ENCODE measurements at places on chromosomes 2 and 18.

- no peak for DNase-seq
These were observed 261.0 kb downstream of the ARHGAP15 start for GRCh38 chr2:143390171-143390570.

- DNase-seq = peak; percentile 83
These were observed 219.5 kb downstream of the HDAC4 start for GRCh38 chr2:239181074-239181902.

DNA sequence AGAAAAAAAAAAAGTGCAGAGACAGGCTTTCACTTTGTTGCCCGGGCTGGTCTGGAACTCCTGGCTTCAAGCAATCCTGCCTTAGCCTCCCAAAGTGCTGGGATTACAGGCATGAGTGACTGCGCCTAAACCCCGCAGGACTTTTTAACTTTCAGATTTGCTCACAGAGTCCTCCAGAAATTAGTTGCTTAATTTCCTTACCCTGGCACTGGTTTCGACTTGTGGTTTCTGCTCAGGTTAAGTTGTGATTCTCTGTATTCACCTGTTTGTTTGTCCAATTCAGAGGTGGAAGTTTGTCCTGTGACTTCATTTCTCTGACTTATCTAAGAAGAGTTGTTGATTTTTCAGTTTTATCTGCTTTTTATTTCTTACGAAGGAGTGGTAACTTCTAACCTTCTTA lies 238.1 kb downstream of the TMEM182 start:
- no peak for DNase-seq

DNA sequence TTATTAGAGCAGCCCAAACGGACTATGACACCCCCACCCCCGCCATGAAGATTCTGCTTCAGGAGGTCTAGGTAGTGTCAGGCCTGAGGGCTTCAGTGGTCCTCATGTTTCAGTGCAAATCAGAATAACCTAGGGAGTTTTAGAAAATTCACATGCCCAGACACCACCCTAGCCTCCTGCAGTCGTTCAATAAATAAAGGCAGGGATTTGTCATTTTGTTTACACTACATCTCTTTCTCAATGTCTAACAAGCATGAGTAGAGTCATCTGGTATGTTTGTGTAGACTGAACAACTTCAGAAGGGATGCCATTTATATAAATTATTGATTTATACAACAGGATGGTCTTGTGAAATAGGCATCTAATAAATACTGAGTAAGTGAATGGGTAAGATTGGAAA lies 112.1 kb upstream of the SERPINE2 start:
- no peak for DNase-seq

DNA sequence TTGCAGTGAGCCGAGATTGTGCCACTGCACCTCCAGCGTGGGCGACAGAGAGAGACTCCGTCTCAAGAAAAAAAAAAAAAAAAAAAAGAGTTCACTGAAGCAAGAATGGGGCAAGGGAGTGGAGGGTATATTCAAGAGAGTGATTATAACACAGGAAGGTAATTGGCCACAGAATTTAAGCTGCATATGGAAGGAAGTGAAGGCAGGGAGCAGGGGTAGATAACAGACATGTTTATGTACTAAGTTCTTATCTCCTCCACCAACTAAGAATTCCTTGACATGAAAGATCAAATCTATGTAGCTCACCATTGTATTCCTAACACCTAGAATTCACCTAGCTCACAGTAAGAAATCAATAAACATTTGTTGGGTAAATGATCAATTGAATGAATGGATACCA lies 37.3 kb downstream of the GKN2 start:
- no peak for DNase-seq

- DNase-seq = peak; percentile 50
These were observed 214.7 kb downstream of the SS18 start for GRCh38 chr18:25875551-25876240.

GRCh38 chr2:85672456-85672855 lies 4.5 kb upstream of the SFTPB start:
- DNase-seq = no peak

DNA sequence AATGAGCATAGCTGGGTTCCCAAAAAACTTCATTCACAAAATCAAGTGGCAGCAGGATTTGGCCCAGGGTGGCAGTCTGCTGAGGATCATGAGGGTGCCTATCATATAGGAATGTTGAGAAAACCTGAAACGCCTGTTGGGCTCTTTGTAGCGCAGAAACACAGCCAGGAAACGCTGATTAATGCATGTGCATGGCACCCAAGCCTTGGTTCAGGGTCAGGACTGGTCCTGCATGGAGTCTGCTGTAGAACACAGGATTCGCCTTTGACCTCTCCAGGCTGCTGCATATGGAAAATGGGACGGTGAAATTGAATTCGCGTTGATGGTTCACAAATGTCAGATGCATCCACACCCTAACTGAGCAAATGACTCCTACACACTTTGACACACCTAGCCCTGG lies 227.9 kb upstream of the COPS8 start:
- no peak for DNase-seq

Data from NCI-H1105 treated with DMSO at 0.1 percent for 48 hours (cell line).